ENCODE measurements at places on chromosomes 12 and 14.
A peak's percentile ranks its signal among the peaks of the same experiment; 100 is the strongest.

GRCh38 chr12:90090929-90091651 is 382.5 kb upstream of the ATP2B1 start:
- DNase-seq: peak; percentile 26

DNA sequence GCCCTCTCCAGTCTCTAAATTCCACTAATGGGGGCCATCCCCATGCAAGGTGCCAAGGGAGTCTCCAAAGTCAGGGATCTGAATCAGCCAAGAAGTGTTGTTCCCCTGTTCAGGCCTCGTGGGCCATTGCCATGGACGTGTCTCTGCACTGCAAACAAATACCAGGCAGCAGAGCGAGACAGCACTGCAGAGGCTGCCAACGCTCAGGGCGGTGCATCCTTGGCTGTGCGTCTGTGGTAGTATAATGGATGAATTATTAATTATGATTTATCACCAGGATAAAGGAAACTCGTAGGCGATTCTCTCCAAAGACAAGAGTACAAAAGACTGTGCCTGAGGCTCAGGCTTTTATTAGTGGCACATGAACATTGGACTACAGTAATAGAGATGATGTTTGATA is 122.3 kb upstream of the NTF3 start:
- no peak for DNase-seq

GRCh38 chr14:103260629-103261124 is 73.4 kb upstream of the EIF5 start:
- no peak for DNase-seq

DNA sequence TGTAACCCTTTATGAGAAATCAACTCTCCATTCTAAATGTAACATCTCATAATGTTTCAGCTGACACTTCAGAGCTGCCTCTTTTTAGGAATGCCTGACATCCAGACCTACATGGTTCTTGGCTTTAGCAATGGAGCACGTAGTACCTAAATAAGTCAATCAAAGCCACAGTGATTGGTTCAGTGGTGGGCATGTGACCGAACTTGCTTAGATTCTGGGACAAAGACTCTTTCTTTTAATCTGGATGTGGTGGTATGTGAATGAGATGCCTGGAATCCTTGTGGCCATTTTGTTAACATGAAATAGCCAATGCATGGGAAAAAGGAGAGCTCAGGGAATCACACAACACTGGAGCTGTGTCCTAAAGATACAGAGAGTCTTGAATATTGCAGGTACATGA is 11.8 kb downstream of the GPR65 start:
- no peak for DNase-seq

DNA sequence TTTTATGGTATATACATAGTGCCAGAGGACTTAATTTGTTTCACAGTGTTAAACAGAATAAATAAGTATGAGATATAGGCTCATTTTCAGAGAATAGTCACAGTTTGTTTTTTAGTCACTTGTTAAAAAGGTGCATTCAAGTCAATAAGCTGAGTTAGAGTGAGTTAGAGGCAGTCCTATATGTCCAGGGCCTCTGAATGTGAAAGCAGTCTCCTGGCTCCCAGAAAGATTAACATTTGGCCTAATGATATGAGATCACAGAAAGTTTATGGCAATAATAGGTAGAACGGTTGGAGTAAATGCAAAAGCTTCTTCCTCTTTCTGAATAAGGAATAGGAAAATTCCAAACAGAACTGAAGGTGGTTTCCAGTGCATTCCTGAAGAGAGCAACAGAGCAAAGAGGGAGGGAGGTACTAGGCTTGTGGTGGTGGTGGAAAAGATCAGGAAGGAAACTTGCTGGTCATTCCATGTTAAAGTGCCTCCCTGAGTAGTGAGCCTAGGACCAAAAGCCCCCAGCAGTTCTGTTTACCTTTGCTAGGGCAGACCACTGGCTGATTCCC is 54.4 kb downstream of the SLC38A4 start:
- DNase-seq: no peak

GRCh38 chr12:14921218-14921617 is 17.1 kb downstream of the ERP27 start:
- no peak for DNase-seq

GRCh38 chr12:113103756-113104450 is 31.7 kb downstream of the RASAL1 start:
- DNase-seq: peak; percentile 69

- DNase-seq: peak; percentile 54
Observed at GRCh38 chr12:122265886-122266229, 436 bp downstream of the VPS33A start.

GRCh38 chr14:83697099-83697498 is 1832.8 kb upstream of the FLRT2 start:
- DNase-seq: no peak

- peak; percentile 47 for DNase-seq
Observed at GRCh38 chr14:50560931-50561285, 963 bp downstream of the ATL1 start.

GRCh38 chr12:7093892-7094291 is 1.6 kb upstream of the C1R start:
- no peak for DNase-seq

DNA sequence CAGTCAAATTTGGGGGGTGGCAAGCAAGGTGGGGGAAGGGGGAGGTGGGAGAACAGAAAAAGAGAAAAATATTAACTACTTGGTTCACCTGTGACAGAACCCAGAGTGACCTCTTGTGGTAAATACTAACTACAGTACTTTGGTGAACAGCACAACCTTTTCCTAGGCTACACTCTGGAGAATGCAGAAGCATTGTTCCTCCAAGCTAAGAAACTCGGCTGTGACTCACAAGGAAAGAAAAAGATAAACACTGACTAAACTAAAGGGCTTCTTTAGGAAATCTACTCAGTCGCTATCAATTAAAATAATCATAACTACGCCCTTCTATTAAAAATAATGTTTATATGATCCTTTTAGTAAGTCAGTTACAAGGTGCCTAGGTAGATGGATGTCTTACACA is 5.4 kb downstream of the KCNH5 start:
- no peak for DNase-seq

DNA sequence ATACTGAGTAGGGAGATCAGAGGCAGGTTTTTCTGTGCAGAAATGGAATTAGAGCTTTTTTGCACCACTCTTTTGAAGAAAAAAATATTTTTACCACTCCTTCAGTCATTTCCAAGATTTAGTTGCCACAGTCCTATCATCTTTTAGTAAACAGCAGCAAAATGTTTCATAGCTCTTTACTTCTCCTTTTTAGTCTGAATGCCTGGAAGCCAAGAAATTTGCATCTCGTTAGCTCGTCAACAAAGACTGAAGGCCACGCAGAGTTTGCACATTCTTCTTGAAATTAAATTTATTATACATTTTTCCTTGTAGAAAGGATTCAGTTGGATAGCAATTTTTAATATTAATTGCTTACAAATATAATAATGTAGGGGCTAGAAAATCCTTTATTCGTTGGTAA is 544.5 kb upstream of the ATP2B1 start:
- no peak for DNase-seq

- no peak for DNase-seq
Observed at GRCh38 chr12:61758661-61759060, 501.5 kb upstream of the USP15 start.

- DNase-seq: no peak
Observed at GRCh38 chr12:119781804-119782203, 95.3 kb downstream of the CIT start.

DNA sequence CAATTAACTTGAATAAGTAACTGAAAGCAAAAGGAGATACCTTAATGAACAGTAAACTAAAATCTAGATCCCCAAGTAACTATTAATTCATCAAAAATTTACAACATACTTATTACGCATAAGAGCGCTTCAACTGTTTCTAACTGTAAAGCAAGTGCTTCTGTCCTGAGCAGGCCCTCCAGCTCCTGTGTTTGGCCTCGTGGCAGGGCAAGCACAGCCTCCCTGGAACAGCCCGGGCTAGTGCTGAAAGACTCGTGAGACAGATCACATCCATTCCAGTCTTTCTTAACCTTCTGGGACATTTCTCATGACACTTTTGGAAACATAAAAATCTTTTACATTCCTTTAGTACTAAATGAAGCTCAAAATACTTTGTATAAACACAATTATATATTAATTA is 178.8 kb upstream of the ABCD2 start:
- no peak for DNase-seq

DNA sequence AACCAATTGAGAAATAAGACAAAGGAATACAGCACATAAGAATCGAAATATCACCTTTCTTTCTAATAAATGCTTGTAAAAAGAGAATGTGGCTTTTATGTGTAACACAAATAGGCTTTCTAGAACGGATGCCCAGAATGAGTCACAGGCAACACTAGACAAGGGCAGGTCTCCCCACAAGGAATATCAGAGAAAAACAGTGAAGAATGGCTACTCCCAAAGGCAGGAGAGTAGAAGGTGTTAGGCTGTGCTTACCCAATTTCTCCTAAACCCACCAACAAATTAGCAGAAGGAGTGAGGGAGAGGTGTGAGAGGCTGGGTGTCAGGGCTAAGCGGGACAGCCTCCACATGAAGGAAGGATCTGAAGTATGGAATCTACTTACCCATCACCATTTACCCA is 55.2 kb downstream of the GALNT4 start:
- peak; percentile 42 for DNase-seq

DNA sequence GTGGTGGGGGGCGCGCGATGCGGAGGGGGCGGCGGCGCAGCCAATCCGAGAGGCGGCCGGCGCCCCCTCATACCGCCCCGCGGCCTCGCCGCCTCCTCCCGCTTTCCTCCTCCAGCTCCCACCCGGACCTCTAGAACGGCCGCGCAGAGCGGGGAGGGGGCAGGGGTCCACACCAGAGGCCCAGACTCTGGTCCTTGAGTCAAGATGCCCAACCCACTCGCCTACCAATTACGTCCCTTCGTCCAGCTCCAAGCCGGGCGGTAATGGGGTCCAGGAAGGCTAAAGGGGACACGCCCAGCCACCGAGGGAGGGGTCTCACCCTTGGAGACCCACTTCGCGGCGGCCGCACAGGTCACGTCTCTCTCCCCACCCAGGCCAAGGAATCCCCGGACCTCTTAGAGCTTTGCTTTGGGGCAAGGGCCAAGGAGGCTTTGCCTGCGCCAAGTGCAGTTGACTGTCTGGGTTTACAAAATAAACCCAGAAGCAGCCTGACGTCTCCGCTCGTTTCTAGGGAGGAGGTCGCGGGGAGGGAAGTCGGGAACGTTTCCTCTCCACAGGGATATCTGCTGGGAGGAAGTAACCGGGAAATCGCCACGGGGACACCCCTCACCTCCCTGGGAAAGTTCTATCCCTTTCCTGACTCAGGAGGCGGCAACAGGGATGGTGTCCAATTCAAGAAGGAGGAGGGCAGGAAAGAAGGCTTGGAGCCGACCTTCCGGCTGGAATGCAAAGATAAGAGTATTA is 394 bp upstream of the AMIGO2 start:
- DNase-seq: peak; percentile 35

DNA sequence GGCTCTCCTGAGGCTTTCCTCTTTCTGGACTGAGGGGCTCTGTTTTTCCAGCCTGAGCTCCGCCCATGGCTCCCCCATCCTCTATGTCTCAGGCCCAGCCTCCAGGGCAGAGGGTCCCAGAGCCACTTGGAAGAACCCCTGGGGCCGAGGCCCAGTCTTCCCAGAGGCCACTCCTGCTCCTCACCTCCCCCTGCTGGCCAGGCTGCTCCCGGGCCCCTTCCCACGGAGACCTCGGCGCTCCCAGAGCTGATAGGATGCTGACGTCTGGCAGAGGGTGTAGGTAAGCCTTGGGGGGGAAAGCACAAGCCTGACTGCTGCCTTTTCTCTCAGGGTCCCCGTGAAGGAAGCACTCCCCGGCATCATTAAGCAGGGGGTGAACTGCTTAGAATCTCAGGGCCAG is 51.4 kb downstream of the ERH start:
- no peak for DNase-seq

- no peak for DNase-seq
Observed at GRCh38 chr12:108613548-108613947, 15.7 kb upstream of the TMEM119 start.

- no peak for DNase-seq
Observed at GRCh38 chr14:96423446-96424108, 31.6 kb downstream of the AK7 start.

DNA sequence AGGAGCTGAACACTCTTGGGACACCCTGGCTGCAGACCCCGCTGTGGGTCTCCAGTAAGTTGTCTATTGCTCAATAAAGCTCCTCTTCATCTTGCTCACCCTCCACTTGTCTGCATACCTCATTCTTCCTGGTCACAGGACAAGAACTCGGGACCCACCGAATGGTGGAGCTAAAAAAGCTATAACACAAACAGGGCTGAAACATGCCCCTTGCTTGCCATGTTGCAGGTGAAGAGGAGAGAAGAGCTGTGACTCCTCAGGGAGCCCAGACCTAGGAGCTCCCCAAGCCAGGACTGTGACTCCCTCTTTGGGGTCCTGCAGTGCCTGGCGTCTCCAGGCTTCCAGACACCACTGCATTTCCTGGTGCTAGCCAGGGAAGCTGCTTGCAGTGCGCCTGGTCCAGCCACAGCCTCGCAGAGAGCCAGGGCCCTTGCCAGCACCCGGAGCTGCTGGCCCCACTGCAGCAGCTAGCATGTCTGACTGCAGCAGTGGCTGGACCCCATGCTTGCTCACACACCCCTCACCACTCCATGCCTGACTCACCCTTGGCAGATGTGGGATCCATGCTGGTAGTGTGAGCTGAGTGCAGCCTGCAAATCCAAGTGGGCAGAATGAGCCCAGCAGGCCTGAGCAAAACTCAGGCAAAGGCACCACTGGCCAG is 37.1 kb upstream of the OR5AU1 start:
- no peak for DNase-seq

DNA sequence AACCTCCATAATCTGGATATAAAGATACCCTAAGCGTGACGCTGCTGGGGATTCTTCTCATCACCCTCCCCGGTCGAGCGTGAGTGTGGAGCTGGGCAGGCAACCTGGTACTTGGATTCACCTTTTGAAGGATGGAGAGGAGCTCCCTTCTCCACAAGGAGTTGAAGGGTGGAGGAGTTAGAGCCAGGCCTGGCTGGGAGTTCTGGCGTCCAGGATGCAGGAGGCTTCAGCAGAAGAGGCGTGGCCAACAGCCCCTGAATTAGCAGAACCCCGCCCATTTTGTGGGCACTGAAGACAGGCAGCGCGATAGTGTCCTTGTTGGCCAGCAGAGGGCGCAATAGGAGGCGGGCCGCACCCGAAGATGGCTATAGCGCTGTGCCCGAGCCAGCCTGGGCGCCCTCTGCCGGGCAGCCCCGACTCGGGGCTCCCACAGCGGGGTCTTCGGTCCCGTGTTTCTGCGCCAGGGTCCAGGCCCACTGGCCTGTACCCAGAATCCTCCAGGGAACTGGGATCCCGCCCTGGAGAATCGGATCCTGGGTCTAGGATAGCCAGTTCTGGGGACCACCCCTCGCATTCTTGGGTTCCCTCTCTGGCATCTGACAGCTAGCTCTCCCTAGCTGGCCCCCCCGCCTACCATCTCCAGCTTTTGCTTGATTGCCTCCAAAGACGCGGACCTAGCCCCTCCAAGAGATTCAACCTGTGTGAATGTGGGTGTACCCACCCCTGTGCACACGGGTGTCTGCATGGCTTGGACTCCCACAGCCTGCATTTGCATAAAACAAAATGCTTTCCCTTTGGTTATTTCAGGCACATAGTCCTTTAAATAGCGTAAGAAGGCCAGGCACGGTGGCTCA is 26.0 kb upstream of the SMUG1 start:
- peak; percentile 94 for DNase-seq

GRCh38 chr12:30296486-30296885 is 399.2 kb downstream of the IPO8 start:
- DNase-seq: no peak

GRCh38 chr14:47778631-47779030 is 103.2 kb upstream of the MDGA2 start:
- no peak for DNase-seq

GRCh38 chr14:49945448-49946319 is 52.8 kb downstream of the ARF6 start:
- DNase-seq: no peak
